Fibroblast of lung (primary cell): ENCODE measurements at places on chromosomes 5 and 9. TPM values are rescaled to one million over a fixed set of nuclear protein-coding genes. Genes with fewer than 3 reads are reported as not detected.

DNA sequence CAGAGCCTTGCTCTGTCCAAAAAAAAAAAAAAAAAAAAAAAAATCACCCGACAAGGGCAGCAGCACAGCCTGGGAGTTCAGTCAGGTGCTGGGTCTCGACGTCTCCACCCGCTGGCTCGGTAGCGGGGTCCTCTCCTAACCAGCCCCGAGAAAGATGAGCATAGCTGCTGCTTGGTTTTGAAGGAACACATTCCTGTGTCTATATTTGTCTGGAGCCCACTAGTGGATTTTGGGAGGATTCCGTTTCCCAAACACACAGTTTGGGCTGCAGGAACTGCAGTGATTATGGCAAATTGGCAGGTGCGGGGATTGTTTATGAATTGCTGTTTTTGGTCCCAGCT lies 1.2 kb downstream of the OTULINL start:
- no peak for DNase-seq

The PCDHGB1 gene
- polyA plus RNA-seq: 1.7 TPM in 2 replicates

DNA sequence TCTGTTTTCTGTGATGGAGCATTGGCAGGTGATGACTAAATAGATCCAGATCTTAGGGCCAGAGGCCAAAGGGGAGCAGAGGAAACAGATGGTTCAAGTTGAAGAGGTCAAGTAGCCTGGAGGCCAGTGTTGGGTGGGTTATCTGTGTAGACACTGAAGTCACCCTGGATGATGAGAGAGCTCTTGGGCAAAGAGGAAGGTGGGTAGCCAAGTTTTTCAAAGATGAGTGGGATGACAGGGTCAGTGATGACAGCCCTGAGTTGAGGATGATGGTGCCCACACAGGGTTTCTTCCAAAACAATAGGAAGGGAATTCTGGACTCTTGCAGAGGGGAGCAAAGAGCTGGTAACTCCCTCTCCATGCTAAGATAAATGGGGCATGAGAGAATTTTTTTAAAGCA lies 76.6 kb downstream of the CD180 start:
- DNase-seq: no peak

The LCN1 gene
- polyA plus RNA-seq: not detected in 2 replicates

The ATP10B gene
- polyA plus RNA-seq: not detected in 2 replicates

The KIF12 gene
- not detected in 2 replicates for polyA plus RNA-seq

DNA sequence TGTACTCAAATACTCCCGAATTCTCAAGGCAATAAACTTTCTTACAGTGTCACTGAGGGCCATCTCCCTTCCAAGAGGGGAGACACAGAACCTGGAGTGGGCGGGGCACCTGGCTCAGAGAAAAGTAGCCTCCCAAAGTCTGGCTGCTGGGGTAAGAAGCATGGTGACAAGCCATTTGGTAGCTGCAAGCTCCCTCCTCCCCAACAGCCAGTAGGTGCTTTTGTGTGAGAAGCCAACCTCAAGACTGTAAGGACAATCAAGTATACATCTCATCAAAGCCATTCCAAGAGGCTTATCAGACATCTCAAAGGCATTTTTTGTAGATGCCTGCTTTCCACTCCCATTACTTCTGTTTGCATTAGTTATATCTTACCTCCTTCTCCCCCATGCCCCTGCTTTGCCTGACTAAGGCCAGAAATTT lies 1.4 kb downstream of the DAB2 start:
- DNase-seq: no peak

- DNase-seq: no peak
These were observed 10.3 kb downstream of the CNOT8 start for GRCh38 chr5:154868702-154869101.

DNA sequence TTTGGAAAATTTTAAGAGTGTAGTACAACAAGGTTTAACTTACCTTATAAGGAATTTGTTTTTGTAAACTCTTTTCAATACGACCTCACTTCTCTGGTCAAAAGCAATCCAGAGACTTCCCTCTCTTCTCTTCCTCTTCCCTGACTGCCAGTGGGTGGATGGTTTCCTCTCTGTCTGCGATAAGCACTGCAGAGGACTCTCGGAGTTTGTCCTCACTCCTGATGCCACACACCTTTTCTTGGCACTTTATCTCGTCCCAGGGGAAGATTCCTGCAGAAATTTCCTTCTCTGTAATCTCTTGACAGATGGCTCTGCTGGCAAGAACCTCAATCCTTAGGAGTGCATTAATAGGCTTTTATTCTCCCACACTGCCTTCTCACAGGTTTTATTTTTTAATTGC lies 641.6 kb downstream of the NR2F1-AS1 start:
- no peak for DNase-seq

DNA sequence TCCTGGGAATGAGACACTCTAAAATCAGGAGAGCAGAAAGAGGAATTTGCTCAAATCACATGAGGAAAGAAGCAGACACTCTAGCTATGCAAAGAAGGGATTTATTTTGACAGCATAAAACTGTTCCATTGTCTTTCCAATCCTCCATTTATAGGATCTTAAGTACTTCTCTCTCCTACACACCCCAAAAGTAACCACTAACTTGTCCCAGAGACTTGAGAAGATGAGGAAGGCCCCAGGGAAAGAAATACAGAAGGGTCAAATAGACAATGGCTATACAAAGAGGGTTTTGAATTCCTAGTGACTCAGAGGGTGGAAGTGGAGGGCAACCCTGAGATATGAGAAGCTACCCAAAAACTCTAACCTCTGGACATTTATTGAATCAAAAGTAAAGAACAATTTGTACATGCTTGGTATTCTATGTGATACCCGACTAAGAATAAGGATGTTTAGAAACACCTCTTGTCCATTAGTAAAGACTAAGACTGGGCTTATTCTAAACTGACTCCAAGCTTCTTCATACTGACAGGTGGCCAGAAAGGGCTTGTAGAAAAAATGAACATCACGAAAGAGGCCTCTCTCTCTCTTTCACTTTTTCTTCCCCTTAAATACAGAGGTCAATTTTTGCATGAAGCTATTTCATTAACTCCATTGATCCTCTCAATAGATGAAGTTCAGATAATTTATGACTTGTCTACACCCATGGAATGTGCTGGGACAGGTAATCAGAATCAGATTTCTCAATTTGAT lies 20.6 kb downstream of the DMAC1 start:
- DNase-seq: no peak

The ADAMTS19 gene
- 0.09 TPM in 2 replicates for polyA plus RNA-seq

The GALNT12 gene
- 9.4 and 16.5 TPM in 2 replicates for polyA plus RNA-seq

- DNase-seq: no peak
These were observed 60.2 kb upstream of the PCSK5 start for GRCh38 chr9:75830303-75830702.

The ZNF354C gene
- polyA plus RNA-seq: 4.4 and 4.5 TPM in 2 replicates

DNA sequence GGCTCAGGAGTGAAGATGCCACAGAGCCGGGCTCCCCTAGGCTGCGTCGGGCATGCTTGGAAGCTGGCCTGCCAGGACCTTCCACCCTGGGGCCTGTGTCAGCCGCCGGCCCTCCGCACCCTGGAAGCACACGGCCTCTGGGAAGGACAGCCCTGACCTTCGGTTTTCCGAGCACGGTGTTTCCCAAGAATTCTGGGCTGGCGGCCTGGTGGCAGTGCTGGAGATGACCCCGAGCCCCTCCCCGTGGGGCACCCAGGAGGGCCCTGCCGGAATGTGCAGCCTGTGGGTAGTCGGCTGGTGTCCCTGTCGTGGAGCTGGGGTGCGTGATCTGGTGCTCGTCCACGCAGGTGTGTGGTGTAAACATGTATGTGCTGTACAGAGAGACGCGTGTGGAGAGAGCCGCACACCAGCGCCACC lies 113.1 kb downstream of the RXRA start:
- DNase-seq: no peak

DNA sequence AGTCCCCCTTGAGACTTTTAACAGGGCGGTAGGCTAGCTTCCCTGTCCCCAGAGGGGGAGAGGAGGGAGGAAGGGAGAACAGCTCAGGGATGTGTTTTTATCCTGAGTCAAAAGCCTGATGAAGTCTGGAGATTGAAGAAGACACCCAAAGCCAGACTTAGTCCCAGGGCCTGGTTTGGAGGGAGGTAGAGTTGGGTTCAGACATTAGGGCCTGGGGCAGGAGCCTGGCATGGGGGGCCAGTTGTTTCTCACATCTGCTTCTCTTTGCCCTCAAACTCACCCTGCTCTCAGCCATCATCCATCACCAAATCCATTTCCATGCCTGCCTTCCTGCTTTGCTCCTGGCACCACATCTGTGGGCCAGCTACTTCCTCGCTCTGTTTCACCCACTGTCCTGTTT lies 2.9 kb downstream of the MYORG start:
- no peak for DNase-seq
